ENCODE measurements at places on chromosomes 6 and 20. TPM values are rescaled to one million over a fixed set of nuclear protein-coding genes. Genes with fewer than 3 reads are reported as not detected.

NANP gene
- total RNA-seq, result 9.1 TPM

BPIFA1 gene
- total RNA-seq, result not detected

PHACTR1 gene
- 0.05 TPM for total RNA-seq

EDEM2 gene
- 47.4 TPM for total RNA-seq

TRIM10 gene
- not detected for total RNA-seq

SLC22A1 gene
- total RNA-seq, result 1.9 TPM

SYNDIG1 gene
- total RNA-seq, result 1.5 TPM

Data from A549 treated with DMSO at 1 μM for 4 hours (cell line).